ENCODE measurements at places on chromosomes 2 and 18.

DNA sequence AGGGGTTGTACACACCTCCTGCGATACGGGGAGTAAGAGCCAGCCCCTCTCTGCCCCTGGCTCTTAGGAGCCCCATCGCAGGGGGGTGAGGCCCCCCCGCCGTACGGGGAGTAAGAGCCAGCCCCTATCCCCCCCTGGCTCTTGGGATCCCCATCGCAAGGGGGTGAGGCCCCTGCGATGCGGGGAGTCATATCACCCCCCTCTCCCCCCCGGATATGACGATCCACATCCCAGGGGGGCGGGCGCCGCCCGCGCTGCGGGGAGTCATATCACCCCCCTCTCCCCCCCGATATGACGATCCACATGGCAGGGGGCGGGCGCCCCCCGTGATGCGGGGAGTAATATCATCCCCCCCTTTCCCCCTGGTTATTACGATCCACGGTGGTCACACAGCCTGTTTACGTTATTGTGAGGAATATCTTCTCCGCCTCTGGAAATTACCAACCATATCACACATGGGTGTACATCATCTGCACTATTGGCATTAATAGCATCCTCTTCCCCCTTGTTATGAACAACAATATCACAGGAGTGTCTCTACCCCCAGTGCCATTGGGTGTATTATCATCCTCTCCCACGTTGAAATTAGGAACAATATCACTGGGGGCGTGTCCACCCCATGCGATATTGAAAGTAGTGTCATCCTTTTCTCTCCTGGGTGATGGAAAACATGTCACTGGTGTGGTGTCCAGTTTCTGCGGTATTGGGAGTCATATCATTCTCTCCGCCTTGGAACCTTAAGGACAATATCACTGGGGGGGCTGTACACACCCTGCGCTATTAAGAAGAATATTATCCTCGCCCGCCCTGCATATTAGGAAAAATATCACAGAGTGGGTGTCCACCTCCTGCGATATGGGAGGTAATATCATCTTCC is 24.7 kb upstream of the NAGK start:
- DNase-seq = no peak

DNA sequence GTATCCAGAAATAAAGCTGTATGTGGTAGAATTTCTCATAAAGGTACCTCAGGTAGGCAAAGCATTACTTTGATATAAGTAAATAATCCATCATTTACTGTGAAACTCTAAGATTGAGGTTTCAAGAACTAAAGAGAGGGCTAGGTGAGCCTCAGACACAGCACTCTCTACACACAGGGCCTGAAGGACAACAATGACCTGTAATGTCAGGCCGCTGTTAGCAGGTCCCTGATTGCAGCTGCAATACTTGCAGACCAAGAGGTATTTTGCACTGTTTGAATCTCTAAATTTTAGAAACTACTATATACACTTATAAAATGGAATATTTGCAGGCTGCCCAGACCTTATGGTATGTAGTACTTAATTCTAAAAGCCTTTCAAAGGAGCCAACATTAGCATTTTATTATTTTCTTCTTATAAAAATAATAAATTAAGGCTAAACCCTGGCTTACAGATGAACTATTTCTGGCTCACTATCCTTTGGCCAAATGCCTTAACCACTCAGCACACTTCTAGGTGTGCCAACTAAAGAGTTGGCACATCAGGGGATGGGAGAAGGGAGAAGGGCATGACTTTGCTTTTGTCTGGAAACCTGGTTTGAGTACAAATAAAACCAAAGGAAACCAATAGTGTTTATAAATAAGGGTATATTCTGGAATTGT is 66.7 kb upstream of the SLC39A10 start:
- no peak for DNase-seq

DNA sequence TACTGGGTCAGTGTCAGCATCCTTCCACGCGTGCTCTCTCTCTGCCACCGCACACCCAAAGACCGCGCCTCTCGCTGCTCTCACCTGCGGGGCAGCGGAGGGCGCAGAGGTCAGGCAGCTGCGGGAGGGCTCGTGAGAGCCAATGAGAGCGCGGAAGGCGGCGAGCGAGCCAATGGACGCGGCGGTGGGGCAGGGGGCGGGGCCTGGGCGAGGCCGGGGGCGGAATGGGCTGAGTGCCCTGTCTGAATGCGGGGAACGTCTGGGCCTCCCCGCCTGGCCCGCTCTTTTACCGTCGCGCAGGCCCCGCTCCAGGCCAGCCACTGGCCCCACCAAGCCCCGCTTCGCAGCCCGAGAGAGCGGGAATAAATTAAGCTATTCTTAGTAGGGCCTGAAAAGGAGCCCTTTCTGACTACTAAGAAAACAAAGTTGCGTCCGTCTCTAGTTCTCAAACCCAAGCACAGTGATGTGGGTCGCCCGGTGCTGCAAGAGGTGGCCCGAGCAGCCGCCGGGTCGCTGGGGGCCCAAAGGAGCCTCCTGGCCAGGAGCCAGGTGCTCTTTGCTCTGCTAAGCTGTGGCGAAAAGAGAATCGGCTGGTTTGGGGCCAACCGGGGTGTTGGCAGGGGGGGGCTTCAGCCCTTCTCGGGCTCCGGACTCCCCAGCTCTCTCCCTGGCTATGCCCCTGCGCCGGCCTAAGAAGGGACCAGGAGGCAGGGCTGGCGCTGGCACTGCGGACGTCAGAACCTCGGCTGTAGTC is 81.1 kb upstream of the GLI2 start:
- DNase-seq = no peak

- DNase-seq = no peak
Measured at GRCh38 chr18:39178166-39178565, 1612.6 kb upstream of the CELF4 start.

GRCh38 chr2:16654833-16655444 is 10.7 kb downstream of the CYRIA start:
- DNase-seq = no peak

DNA sequence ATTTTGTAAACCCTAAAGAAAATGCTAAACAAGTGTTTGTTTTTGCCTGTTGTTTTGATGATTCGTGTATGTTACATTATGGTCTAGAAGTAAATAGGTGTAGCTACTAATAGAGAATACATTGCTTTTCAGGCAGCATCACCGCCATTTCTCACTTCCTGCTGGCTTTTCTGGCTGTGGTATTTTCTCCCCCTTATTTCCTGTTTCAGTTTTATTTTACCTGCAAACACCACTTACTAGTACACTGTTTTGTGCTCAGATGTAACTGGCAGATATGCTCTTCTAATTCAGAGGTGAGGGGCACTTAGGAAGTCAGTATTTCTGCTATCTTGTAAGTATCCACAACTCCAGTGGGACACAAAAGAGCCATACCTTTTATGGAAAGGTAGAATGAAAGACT is 38.1 kb upstream of the SLC3A1 start:
- no peak for DNase-seq

GRCh38 chr2:226180281-226180884 is 619.2 kb downstream of the IRS1 start:
- no peak for DNase-seq

DNA sequence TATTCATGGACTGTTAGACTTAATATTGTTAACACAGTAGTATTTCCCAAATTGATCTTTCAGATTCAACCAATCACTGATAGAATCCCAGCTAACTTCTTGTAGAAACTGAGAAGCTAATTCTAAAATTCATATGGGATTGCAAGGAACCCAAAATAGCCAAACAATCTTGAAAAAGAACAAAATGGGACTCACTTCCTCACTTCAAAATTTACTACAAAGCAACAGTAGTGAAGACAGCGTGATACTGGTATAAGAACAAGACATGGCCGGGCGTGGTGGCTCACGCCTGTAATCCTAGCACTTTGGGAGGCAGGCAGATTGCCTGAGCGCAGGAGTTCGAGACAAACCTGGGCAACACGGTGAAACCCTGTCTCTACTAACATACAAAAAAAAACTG is 46.3 kb downstream of the ATL2 start:
- DNase-seq = no peak

- peak; percentile 10 for DNase-seq
Measured at GRCh38 chr2:51165534-51166260, 133.8 kb upstream of the NRXN1 start.

DNA sequence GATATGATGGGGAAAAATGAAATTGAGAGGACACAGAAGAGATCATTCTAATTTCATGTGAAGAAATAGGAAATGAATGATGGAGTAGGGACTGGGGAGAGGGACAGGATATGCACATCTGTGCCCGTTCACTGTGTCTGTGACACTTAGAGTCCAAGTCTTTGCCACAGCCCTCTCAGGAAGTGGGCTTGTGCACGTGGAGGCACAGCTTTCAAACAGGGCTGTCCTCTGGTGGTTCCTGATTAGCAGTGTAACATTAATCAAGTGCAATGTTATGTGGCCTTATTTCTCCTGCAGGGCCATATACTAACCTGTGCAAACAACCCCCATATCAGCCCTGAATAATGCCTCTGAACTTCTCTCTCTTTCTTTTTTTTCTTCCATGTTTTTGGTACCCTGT is 312.2 kb upstream of the FAM98A start:
- no peak for DNase-seq

DNA sequence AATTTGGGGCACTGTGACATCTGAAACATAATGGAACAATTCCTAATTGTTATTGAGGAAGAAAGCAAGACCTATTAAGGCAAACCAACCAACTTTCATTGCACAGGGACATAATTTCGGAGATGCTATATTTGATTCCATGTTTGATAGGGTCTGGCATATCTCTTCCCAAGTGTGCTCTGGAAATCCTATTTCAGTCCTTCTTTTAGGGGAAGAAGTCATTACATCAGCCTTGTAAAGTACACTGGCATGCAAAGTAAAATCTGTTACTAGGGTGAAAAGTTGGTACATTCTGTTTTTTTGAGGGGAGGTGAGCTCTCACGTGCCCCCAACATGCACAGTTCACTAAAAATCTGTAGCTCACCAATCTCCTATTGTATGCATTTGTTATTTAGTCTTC is 172.4 kb downstream of the SLC8A1 start:
- no peak for DNase-seq

DNA sequence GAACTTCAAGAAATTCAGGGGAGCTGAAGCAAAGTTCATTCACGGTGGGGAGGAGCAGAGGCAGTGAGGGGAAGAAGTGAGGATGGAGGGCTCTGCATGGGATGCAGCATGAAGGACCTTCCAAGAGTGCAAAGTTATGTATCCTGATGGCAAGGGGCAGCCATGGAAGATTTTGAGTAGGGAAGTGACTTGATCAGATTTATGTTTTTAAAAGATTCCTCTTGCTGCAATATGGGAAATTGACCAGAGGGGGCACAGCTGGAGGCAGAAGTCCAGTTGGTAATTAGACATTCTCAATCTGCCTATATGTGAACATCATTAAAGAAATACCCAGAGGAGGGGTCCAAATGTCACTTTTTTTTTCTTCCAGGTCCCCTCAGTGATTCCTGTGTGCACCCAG is 21.5 kb upstream of the ANXA4 start:
- no peak for DNase-seq

DNA sequence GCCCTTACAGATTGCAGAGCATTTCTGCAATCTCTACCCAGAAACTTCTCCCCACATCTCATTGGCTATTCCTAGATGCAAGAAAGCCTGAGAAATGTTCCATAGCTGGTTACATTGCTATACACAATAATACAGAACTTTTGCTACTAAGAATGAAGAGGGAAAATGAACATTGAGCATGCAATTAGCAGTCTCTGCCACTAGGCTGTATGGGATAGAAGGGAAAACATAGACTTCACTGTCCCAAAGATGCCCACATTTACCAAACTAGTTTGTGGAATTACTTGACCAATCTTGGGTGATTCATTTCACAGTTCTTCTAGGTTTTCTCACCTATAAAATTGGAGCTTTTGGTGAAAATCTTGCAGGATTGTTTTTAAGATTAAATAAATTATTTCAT is 265.7 kb upstream of the NT5C1B start:
- no peak for DNase-seq

DNA sequence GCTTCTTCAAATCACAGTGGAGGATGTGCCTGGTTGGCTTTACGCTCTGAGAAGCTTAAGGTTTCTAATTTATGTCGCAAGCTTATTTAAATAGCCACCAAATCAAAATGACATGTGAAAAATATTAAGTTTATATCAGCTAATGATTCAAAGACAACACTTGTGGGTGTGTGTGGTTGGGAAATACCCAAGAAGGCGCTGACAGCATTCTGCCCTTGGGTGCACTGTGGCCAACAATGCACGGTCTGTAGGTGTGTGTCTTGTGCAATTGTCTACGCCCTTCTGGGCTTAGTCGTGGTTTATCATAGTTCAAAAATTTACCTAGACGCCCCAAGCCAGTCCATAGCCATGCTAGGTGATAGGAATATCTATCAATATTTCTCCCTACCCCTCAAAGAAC is 60.9 kb downstream of the KCTD1 start:
- no peak for DNase-seq

DNA sequence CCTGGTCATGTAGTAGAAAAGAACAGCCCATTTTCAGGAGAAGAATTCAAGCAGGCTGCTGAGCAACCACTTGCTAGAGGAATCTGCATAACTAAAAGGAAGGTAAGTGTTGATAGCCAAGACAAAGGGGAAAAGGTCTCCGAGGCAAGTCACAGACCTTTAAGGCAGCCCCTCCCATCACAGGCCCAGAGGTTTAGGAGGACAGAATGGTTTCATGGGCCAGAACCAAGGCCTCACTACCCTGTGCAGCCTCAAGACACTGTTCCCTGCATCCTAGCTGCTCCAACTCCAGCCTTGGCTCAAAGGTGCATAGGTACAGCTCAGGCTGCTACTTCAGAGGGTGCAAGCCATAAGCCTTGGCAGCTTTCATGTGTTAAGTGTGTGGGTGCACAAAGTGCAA is 238.6 kb upstream of the CYP26B1 start:
- no peak for DNase-seq

GRCh38 chr2:98917031-98917471 is 19.0 kb downstream of the CRACDL start:
- no peak for DNase-seq

DNA sequence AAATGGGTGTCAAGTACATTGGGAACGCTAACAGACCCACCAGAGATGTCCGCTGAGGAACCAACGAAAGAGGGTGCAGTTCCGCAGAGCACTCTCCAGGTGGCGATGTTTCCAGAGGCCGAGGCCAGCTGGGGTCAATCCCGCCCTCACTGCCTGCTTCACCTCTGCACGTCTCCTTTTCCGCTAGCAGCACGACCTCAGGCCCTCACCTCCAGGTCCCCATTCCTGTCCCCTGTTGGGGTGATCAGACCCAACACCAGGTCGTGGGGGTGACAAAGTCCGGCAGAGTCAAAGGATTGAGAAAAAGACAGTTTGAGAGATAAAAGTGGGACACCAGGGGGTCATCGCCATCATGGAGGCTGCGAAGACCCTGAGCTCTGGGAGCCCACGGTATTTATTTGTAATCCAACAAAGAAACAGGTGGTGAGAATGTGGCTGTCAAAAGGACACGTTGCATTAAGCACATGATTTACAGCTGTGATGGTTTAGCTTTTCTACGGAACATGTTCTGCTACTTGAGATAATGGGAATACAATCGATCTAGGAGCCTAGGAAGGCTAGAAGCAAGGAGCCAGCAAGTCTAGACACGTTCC is 27.3 kb downstream of the ZAP70 start:
- no peak for DNase-seq

DNA sequence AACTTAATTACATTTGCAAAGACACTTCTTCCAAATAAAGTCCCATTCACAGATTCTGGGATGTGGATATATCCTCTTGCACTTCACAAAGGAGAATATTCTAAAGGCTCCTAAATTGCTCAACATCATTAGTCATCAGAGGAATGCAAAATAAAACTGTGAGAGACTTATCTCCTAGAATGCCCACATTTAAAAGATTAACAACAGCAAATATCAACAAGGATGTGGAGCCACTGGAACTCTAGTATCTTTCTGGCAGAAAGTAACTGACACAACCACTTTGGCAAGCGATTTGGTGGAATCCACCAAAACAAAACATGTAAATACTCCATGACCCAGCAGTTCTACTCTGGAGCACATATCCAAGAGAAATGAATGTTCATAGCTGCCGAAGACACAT is 4.6 kb downstream of the NEU2 start:
- no peak for DNase-seq

Data from NCI-H510A (cell line).